NCI-H2029 treated with DMSO at 0.1 percent for 48 hours (cell line): ENCODE measurements at places on chromosomes 11 and 22.

GRCh38 chr11:20362481-20362880 is 1.0 kb upstream of the HTATIP2 start:
- no peak for DNase-seq

DNA sequence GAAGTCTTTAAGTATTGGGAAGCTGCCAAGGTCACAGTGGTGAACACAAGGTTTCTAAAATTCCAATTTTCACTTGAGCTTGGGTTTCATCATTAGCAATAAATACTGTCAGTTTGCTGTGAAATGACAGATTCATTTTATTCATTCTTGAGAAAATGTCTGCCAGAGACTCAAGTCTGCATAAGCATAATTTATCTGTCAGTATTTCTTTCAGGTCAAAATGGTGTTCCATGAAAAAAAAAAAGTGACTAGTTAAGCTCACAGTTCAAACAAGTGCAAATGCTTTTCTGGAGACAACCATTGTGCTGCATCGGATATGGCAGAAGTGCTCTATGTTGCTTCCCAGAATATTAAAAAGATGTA is 8.1 kb upstream of the GDPD5 start:
- DNase-seq, result no peak

DNA sequence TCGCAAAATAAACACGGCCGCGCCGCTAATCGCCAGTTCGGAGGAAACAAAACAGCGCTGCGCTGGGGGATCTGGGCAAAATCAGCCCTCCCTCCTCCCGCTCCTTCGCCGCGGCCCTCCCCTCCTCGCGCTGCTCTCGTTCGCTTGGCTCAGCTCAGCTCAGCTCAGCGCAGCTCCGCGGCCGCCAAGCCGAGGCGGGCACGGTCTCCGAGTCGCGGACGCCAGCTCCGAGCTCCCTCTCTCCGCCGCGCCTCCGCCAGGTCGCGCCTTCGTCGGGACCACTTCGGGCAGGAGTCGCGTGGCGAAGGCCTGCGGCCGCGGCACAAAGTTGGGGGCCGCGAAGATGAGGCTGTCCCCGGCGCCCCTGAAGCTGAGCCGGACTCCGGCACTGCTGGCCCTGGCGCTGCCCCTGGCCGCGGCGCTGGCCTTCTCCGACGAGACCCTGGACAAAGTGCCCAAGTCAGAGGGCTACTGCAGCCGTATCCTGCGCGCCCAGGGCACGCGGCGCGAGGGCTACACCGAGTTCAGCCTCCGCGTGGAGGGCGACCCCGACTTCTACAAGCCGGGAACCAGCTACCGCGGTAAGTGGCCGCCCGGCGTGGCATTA is at the start of gene SPON1:
TSS of gene SPON1 (plus strand) at position 162 of the 607 bp plus-strand sequence. CDS start at position 344, 182 bp downstream.
- no peak for DNase-seq

GRCh38 chr22:43036282-43036829 is 21.4 kb upstream of the PACSIN2 start:
- no peak for DNase-seq

DNA sequence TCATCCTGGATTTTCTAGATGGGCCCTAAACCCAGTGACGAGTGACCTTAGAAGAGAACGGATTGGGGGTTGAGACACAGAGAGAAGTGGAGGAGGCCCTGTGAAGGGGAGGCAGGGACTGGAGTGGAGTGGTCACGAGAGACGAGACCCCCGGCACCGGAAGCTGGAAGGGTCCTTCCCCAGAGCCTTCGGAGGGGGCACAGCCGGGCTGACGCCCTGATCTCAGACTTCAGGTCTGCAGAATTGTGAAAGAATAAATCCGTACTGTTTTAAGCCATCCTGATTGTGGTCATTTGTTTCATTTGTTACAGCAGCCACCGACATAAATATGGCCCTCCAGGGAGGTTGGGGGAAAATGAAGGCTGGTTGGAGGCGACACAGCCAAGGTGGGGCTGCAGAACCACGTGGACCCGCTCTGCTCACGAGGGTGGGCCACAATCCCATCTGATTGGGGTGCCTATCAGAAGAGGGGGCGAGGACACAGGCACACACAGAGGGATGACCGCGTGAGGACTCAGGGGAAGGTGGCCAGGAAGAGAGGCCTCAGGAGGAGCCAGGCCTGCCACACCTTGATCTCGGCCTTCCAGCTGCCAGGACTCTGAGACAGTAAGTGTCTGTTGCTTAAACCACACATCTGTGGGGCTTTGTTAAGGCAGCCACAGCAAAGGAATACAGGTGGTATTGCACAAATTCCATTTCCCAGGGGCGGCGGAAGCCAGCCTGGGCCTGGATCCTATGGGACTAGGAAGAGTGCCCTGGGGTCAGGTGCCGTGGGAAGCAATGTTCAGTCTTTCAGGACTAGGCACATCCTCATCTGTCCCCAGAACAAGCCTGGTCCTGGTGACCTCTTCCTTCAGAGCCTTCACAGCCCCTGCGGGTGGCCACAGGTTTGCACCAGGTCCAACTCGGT is 73.3 kb upstream of the SHANK2 start:
- no peak for DNase-seq

DNA sequence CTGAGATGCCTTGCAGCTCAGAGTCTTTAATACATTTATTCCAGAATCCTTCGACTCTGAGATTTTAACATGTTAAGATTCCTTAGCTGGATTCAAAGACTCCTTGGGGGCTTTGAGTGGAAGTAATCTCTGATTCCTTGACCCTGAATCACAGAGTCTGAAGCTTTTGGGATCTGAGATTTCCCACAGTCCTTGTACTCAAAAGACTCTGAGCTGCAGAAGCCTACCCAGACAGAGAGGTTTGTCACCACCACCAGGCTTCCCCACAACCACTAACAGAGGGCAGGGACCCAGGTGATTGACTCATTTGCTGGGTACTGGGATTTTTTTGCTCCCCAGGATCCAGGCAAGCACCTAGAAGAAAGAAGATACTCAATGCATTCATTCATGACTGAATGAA is 1.4 kb upstream of the SERPINH1 start:
- DNase-seq, result no peak

GRCh38 chr11:76805206-76805913 is 22.2 kb downstream of the TSKU start:
- DNase-seq, result no peak

DNA sequence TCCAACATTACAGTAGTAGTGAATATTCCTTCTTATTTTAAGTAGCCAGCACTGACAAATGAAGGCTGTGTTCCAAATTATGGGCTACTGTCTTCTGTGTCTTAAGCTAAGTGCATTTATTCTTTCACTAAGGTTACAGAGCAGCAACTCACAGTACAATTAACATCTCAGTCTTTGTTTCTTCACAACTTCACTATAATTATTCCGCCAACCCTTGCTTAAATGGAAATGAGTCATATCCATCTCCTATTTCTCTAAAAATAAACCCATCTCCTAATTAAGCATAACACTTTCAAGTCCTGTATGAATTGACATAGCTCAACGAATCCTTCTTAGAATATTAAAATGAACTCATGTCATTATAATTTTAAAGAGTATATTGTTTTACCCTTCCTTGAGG is 6.7 kb downstream of the ETS1 start:
- no peak for DNase-seq

DNA sequence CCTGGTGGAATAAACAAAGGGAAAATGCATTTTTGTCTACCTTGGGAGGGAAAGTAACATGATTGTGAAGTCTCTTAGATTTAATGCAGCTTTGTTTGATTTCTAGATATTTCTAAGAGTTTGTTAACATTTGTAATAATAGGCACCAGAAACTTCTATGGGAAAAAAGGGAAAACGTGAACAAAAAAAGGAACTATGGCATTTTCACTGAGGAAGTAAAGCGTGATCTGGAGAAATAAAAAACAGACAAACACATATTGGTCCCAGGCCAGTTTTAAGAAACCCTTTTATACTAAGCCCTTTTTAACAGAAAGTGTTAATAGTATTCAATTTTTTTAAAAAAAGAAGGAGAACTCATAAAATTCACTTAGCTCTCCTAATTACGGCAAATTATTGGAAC is 6.9 kb upstream of the MS4A7 start:
- DNase-seq, result peak; percentile 52

- no peak for DNase-seq
Observed at GRCh38 chr11:11814614-11815452, 26.9 kb upstream of the USP47 start.

DNA sequence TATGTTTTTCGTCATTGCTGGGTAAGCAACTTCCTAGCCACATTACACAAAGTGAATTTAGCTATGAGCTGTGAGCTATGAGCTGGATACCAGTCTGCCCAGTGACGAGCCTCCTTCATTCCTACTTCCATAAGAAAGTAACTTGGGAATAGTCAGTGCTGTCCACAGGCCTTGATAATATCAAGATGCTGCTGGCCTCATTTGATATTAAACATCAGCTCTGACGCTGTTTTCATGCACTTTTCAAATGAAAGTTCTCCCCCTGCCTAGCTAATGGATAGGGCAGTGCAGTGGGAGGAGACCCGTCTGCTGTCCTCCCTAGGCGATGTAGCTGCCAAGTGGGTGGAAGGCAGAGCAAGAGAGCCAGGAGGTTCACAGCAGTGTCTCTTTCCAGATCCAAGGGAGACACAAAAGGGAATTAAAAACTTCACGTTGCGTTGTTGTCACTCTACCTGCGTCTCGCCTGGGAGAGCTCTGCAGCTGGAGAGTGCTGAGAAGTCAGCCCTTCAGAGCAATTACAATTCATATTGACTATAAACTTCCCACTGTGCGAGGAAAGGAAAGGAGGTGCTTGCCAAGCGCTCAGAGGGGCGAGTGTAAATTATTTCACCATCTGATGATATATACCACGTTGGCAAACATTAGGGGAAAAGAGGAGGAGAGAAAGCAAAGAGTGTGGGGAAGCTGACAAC is 861.4 kb downstream of the NTM start:
- DNase-seq, result no peak

GRCh38 chr11:60937144-60937527 is 12.9 kb downstream of the TMEM132A start:
- DNase-seq, result no peak

- DNase-seq, result peak; percentile 5
Observed at GRCh38 chr22:27719535-27720227, 81.9 kb downstream of the MN1 start.

DNA sequence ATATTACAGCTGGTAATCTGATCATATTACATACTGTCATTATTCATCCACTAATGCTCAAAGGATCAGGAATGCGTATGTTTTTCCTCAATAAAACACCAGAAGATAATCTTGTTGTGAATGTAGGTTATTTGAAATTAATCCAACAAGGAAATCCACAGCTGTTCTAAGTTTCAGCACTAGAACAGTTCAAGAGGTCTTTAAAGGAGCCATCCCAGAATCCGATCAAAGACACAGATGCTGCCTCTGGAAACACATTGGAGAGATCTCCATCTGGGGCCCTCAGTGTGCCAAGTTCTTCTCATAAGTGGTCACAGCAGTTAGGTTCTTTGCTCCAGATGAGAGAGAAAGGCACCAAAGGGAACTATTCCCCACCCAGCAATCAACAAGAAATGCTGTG is 1955.1 kb upstream of the RAG2 start:
- DNase-seq, result no peak

GRCh38 chr11:74670171-74670570 is 61.1 kb downstream of the CHRDL2 start:
- DNase-seq, result no peak

DNA sequence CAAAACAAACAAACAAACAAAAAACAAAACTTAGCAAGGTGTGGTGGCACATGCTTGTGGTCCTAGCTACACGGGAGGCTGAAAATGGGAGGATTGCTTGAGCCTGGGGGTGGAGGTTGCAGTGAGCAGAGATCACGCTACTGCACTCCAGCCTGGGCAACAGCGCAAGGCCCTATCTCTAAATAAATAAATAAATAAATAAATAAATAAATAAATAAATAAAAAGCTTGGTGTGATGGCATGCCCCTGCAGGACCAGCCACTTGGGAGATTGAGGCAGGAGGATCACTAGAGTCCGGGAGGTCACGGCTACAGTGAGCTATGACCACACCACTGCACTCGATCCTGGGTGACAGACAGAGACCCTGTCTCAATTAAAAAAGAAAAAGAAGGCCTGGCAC is 9.0 kb upstream of the STARD10 start:
- no peak for DNase-seq

- DNase-seq, result no peak
Observed at GRCh38 chr11:91219535-91219934, 996.7 kb upstream of the CHORDC1 start.
